ENCODE measurements at places on chromosomes 2 and 18.

- DNase-seq = peak; percentile 22
Observed at GRCh38 chr2:72142570-72143440, 4.9 kb downstream of the CYP26B1 start.

DNA sequence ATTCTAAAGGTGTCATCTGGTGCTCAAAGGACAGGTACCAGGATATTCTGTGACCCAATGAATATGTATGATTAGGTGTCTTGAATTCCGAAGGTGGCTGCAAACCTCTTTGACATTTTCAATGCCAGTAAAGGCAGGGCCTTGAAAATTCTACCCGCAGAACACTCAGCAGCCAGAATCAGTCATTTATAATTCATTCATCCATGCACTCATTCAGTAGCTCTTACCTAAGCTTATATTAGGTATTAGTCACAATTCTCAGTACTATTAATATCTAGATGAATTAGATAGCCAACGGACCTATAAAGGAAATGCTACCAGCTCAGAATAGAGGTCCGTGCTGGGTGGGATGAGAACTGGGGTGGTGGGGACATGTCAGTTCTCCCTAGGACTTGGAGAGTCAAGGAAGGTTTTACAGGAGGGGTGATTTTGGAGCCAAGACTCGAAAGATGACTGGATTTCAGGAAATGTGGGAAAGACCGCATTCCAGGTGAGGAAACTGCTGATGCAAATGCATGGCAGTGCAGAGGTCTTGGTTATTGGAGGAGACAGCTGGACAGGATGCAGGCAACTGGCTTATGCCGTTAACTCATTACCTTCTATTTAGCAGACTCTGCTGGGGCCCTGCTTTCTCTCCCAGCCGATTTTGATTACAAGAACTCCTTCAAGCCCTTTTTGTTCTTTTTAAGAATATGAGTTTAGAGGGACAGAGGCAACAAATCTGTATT lies 7.2 kb downstream of the TRIB2 start:
- DNase-seq = no peak

DNA sequence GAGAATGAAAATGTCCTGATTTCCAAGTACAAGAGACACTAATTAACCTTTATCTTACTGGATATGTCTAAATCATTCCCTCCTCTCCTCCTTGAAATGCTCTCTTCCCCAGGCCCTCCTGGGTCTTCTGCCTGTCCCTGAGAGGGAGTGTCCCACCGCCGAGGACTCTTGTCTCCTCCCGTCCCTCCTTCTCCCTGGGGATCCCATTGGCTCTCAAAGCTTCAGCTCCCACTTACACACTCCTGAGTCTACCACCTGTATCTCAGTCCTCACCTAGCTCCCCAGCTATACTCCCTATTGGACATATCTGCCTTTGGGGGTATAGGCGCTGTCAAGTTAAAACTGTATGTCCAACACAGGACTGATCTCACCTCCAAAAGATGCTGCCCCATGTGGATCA lies 116.1 kb downstream of the TMEM163 start:
- no peak for DNase-seq

DNA sequence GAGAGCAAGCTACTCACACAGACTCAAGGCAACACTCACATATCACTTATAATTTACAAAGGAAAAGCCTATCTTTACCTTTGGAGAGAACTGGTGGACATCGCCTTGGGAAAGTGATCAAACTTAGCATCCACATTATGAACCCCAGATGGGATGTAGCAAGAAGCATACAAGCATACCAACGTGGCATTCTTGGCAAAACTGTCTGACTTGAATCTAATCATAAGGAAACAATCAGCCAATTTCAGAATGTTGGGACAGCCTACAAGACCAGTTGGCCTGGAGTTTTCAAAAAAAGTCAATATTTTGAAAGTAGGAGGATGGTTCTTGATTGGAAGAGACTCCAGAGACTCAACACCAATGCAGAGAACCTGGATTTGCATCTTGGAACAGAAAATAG lies 79.1 kb upstream of the PMAIP1 start:
- peak; percentile 73 for DNase-seq

DNA sequence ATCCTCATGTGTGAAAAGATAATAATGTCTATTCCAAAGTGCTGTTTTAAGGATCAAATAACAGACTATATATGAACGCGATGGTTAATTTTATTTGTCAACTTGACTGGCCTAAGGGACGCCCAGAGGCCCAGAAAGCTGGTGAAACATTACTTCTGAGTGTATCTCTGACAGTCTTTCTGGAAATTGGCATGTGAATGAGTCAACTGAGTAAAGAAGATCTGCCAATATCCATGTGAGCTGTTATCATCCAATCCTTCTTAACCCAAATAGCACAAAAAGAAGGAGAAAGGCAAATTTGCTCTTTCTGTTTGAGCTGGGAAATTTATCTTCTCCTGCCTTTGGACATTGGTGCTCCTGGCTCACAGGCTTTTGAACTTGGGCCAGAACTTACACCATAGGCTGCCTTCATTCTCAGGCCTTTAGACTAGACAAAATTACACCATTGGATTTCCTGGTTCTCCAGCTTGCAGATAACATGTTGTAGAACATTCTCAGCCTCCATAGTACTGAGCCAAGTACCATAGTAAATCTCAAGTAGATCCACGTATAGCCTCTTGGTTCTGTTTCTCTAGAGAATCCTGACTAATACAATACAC lies 114.7 kb upstream of the DOCK10 start:
- no peak for DNase-seq

All from EH (cell line).